ENCODE measurements at places on chromosomes 1 and 21.

- no peak for DNase-seq
Measured at GRCh38 chr1:198610362-198610761, 28.5 kb upstream of the PTPRC start.

GRCh38 chr21:29151931-29152330 is 21.5 kb downstream of the MAP3K7CL start:
- no peak for DNase-seq

DNA sequence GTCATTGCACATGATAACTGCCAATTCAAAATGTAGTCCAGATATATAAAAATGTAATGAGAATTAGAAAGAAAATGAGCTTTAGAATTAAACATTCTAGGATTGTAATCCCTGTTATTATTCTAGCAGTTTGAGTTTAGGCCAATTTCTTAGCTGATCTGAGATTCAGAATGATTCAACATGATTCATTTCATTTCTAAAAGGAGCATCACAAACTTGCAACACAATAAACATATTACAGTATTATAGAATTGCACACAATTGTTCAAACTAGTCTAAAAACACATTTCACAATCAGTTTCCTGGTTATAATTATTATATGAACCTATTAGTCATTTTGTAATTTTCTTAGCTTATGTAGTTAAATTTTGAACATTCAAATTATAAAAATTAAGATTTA is 43.3 kb upstream of the TSHB start:
- no peak for DNase-seq

GRCh38 chr1:71850936-71851335 is 431.4 kb downstream of the NEGR1 start:
- peak; percentile 34 for DNase-seq

DNA sequence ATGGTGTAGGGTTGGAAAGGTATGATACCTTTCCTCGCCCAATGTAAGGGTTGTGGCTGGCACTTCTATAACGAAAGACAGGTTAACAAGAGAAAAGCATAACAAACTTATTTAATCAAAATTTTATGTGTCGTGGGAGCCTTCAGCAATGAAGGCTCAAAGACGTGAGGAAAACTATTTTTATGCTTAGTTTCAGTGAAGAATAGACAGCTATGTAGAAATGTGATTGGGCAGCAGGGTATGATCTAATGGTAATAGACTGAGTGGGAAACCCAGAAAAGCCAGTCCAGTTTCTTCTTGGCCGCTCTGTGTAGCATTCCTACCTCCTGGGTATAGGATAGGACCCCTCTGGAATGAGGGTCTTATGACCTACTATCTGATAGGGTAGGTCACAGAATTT is 464.7 kb downstream of the ADGRL2 start:
- DNase-seq: no peak

GRCh38 chr21:34790341-34790740 is 121.5 kb downstream of the CLIC6 start:
- DNase-seq: no peak

DNA sequence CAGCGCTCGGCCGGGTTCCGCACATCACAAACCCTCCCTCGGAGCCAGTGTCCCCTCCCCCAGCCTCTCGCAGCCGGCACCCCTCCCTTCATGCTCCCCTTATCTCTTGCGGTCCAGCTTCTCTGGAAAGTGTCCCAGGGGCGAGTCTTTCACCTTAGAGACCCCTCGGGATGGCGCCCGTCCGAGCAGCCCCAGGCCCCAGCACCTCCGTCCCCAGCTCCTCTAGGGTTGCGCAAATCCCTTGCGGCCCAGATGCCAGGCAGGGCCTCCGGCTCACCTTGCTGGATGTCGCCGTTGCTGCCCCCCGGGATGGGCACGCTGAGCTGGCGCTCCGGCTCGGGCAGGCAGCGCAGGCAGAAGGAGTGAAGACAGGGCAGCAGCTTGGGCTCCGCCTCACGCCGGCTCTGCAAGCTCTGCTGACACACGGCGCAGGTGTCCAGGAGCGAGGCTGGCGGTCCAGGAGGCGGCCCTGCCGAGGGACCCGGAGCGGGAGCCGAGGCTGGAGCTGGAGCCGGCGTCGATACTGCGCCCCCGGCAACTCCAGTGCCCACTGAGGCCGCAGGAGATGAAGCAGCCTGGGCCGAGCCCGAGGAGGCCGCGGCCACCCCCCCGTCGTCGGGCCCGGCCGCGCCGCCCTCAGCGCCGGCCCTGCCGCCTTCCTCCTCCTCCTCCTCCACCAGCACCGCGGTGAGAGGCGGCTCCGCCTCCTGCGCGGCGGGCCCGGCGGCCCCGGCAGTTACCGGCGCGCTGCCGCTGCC is 550 bp downstream of the TRIM33 start:
- no peak for DNase-seq

- DNase-seq: no peak
Measured at GRCh38 chr1:62304975-62305374, 14.3 kb downstream of the KANK4 start.

DNA sequence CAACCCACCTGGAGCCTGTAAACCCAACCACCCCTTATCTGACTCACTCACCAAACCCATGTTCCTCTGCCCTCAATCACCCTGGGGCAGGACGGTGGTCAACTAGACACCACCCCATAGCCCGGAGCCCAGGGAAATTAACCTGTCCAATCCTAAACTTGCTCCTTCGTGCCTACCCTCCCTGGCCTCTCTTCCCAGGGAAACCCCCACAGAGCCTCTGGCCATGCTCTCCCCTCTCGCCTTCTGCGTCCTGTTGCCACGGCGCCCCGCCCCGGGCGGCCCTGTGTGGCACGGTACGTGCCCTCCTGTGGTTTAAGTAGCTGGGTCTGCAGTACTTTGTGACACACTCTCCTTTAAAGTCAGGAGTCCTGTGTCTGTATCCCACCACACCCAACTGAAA is 4.0 kb upstream of the FTCD start:
- DNase-seq: no peak

DNA sequence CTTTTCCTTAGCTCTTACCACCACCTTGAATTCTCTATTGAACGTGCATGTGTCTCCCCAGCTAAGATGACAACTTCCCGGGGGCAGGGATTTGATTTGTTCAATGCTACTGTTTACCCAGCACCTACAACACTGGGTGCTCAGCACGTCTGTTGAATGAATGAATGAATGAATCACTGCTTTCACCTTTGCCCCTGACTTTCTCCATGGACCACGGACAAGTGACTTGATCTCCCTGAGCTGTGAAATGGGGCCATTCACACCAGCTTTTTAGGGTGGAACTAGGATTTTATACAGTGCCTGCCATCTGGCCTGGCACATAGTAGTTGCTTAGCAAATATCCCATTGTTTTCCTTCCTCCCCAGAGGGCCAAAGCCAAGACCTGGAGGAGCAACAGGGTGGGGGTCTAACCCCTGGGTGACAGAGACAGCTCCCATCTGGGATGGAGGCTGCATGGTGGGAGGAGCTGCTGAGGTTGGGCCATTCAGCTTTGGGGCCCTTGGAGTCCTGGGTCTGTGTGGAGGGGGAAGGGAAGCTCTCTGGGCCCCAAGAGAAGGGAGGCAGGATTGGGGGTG is 15.7 kb downstream of the TNFRSF1B start:
- no peak for DNase-seq

- DNase-seq: peak; percentile 8
Measured at GRCh38 chr21:33196941-33197374, 32.8 kb upstream of the IFNAR2 start.

GRCh38 chr1:93554883-93555872 is 107.3 kb downstream of the FNBP1L start:
- DNase-seq: no peak

DNA sequence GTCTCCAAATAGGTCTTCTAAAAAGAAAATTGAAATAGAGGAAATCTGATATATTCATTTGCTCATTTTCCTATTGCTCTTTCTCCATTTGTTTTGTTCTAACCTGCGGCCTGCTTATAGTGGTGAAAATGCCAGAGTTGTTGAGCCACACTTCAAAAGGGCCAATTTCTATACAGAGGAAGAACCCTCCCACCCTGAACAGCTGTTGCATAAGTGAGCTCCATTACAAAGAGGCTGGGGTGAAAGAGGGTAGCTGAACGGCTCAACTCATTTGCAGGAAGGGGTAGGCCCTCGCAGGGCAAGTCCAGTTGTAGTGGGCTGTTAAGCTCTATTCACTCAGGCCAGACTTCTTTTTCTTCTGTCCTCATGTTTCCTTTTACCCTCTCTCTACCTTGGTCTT is 8.8 kb downstream of the ADCY10 start:
- no peak for DNase-seq

DNA sequence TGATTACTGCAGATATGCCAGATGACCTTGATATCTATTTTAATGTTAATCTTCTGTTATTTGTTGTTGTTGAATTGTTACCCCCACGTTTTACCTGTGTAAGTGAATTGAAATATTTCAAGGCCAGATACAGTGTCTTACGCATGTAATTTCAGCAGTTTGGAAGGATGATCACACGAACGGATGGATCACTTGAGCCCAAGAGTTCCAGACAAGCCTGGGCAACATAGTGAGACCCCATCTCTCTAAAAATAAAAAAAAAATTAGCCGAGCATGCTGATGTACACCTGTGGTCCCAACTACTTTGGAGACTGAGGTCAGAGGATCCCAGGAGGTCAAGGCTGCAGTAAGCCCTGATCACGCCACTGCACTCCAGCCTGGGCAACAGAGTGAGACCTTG is 32.2 kb downstream of the SDCCAG8 start:
- DNase-seq: no peak

- DNase-seq: no peak
Measured at GRCh38 chr1:232184561-232185530, 445.1 kb downstream of the SIPA1L2 start.

- DNase-seq: no peak
Measured at GRCh38 chr1:37609002-37609401, 13.3 kb upstream of the GNL2 start.

DNA sequence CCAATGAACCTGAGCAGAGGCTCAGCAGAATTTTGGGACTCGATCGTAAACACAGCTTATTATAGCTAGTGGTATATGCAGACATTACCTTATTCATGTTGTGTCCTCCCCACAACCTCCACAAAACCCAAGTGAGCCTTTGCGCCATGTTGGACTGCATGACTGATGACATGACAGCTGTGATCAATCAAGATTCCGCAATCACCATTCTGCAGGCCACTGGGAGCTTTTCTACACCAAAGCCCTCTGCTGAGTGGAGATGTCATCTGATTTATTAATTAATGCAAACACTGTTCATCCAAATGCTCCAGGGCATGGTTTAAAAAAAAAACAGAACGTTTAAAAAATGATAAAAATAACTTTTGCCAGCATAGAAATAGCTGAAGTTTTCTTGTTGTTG is 7.9 kb upstream of the SRP9 start:
- no peak for DNase-seq

- DNase-seq: no peak
Measured at GRCh38 chr1:230281556-230281955, 144.6 kb downstream of the PGBD5 start.

DNA sequence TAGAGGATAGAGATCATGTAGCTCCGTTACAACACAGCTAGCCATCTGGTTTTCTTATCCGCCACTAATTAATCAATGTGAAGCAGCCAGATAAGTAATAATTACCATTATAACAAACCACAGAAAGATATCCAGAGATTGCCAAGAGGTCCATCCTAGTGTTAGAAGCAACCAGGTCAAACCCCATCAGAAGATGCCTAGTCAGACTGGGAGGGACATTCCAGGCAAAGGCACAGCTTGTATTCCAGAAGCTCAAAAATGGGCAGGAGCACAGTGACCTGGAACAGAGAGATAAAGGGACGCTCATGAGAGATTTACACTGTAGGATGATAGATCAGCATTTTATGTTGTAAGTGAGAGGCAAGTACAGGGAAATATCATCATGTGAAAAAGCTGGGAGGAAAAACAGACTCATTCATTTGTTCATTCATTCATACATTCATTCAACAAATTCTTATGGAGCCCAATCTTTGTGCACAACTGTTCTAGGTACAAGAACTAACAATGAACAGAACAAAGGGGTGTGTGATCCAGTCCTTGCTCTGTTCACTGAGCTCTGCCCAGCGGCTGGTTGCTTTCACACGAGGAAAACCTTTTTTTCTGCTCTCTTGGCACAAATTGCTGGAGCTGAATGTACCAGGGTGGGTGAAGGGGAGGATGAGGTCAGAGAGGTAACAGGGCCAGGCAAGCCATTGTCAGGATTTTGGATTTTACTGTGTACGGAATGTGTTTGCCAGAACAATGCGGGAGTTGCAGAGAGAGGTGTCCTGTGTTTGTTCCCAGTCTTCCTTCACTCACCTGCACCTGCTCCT is 240.8 kb upstream of the FGGY start:
- DNase-seq: no peak

DNA sequence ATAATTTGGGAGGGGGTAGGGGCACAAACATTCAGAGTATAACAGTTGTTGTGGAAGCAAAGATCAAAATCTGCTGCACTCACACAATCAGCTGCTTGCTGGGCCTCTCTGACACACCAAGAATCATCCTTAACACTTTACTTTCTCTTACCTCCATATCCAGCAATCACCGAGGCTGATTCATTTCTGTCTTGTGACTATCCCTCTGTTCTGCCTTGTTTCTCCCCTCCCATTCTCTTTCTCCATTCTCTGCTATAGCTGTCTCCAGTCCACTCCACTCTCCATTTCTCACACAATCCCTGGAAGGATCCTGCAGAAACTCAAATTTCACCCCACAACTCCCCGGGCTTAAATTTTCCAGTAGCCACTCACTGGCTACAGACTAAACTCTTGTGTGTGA is 91.8 kb upstream of the NGF start:
- no peak for DNase-seq

DNA sequence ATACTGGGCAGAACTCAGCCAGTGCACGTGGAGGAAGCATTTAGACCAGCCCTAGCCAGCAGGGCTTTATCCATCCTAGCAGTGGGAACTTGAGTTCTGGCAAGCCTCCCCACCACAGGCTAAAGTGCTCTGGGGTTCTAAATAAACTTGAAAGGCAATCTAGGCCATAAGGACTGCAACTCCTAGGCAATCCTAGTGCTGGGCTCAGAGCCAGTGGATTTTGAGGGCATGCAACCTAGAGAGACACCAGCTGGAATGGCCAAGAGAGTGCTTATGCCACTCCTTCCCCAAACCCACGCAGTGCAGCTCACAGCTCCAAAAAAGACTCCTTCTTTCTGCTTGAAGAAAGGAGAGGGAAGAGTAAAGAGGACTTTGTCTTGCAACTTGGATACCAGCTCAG is 70.5 kb upstream of the APOBEC4 start:
- DNase-seq: peak; percentile 89

- no peak for DNase-seq
Measured at GRCh38 chr1:186502087-186502486, 41.2 kb upstream of the PDC start.

DNA sequence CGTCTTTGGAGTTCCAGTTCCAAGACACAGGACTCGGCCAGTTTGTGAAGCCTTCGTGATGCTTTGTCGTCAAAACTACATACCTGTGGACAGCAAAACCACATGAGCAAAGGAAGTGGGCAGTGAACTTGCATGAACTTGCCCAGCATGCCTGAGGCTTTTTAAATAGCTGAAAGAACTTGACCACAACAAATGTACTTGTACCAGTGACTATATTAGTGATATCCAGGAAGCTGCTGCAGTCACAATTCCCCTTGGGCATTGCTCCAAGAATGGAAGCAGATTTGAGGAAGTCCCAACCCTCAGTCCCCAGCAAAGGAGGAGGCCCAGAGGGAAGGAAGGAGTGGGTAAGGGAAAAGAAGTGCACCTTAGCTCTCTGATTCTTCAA is 2.6 kb downstream of the FUCA1 start:
- DNase-seq: no peak

All from NCI-H446 treated with DMSO at 0.1 percent for 48 hours (cell line).